Activated CD4-positive, alpha-beta T cell treated with anti-CD3 and anti-CD28 coated beads for 36 hours (primary cell): ENCODE measurements at places on chromosomes 11 and 22. TPM values are rescaled to one million over a fixed set of nuclear protein-coding genes. Genes with fewer than 3 reads are reported as not detected.

- H3K36me3 ChIP-seq = peaks cover 16% of the 10 kb centered on the region
- peaks cover 32% of the 10 kb centered on the region for H3K4me1 ChIP-seq
- H3K27me3 ChIP-seq = no peaks in the 10 kb centered on the region
- no peak overlapping the region for H3K4me3 ChIP-seq
These were observed 16.1 kb downstream of the RRAS2 start for GRCh38 chr11:14342906-14343305.

PATE2 gene
- total RNA-seq = 0.16 TPM

DNA sequence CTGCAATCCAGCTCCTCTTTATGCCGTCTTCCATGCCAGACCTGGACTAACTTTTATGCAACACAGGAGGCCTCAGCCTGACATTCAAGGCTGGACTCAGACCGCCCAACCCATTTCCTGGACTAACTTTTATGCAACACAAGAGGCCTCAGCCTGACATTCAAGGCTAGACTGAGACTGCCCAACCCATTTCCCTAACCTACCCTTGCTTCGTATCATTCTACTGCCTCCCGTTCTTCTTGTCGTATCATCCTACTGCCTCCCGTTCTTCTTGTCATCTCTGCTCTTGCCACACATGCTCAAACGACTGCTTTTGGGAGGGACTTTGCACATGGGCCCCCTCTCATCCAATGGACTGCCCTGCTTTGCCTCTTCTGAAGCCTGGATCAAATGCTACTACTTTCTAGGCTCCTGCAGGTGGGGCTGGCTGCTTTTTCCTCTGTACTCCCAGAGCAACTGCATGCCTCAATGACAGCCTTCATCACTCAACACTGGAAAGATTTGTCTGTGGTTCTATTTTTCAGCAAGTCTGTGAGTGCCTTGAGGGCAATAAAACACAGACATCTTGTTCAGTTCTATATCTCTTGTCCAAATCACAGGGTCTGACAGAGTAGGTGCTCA lies 7.8 kb downstream of the TBC1D10A start:
- H3K4me3 ChIP-seq = no peak overlapping the region
- no peak for DNase-seq
- H3K27me3 ChIP-seq = no peaks in the 10 kb centered on the region
- H3K27ac ChIP-seq = peak overlapping the region; percentile 58
- H3K36me3 ChIP-seq = peaks cover 29% of the 10 kb centered on the region
- peaks cover 87% of the 10 kb centered on the region for H3K4me1 ChIP-seq

- H3K4me1 ChIP-seq = peaks cover 5% of the 10 kb centered on the region
- H3K4me3 ChIP-seq = no peak overlapping the region
- H3K27me3 ChIP-seq = peaks cover 2% of the 10 kb centered on the region
- DNase-seq = no peak
- H3K27ac ChIP-seq = no peak overlapping the region
- no peaks in the 10 kb centered on the region for H3K36me3 ChIP-seq
These were observed 35.8 kb downstream of the INSC start for GRCh38 chr11:15150507-15150906.

- H3K36me3 ChIP-seq = no peaks in the 10 kb centered on the region
- H3K4me3 ChIP-seq = no peak overlapping the region
These were observed 314.6 kb downstream of the LARGE1 start for GRCh38 chr22:33605666-33606065.

DNA sequence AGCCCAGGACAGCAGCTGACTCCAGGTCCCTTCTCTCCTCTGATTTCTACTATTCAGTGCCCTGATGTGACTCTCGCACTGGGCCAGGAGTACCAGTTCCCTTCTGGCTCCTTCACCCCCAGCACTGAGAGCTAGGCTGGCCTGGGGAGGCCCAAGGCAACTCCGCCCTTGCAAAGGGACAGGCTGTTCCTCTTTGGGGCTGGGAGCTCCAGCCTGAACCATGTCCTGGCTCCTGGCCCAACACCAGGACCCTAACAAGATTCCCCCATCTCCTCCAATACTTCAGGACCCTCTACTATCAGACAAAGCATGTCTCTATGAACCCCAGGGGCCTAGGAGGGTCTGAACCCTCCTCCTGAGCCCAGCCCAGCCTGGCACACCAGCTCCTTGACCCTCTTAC lies 12.5 kb downstream of the CREB3L1 start:
- no peaks in the 10 kb centered on the region for H3K36me3 ChIP-seq
- H3K27me3 ChIP-seq = no peaks in the 10 kb centered on the region
- peaks cover under 1% of the 10 kb centered on the region for H3K4me1 ChIP-seq
- DNase-seq = no peak
- H3K27ac ChIP-seq = no peak overlapping the region

LZTR1 gene
- total RNA-seq = 31.9 TPM

C1QTNF4 gene
- total RNA-seq = 0.14 TPM

YPEL4 gene
- 0.47 TPM for total RNA-seq

GRCh38 chr22:21800552-21801303 lies 65.1 kb upstream of the YPEL1 start:
- DNase-seq = no peak
- peaks cover 5% of the 10 kb centered on the region for H3K4me1 ChIP-seq
- no peaks in the 10 kb centered on the region for H3K27me3 ChIP-seq

DDTL gene
- 2.3 TPM for total RNA-seq

FOXRED2 gene
- 15.7 TPM for total RNA-seq

- no peaks in the 10 kb centered on the region for H3K36me3 ChIP-seq
- no peaks in the 10 kb centered on the region for H3K27me3 ChIP-seq
- DNase-seq = no peak
- H3K4me3 ChIP-seq = peak overlapping the region; percentile 74
- H3K4me1 ChIP-seq = peaks cover 30% of the 10 kb centered on the region
These were observed 371 bp downstream of the SMCO4 start for GRCh38 chr11:93542811-93543229.

DNA sequence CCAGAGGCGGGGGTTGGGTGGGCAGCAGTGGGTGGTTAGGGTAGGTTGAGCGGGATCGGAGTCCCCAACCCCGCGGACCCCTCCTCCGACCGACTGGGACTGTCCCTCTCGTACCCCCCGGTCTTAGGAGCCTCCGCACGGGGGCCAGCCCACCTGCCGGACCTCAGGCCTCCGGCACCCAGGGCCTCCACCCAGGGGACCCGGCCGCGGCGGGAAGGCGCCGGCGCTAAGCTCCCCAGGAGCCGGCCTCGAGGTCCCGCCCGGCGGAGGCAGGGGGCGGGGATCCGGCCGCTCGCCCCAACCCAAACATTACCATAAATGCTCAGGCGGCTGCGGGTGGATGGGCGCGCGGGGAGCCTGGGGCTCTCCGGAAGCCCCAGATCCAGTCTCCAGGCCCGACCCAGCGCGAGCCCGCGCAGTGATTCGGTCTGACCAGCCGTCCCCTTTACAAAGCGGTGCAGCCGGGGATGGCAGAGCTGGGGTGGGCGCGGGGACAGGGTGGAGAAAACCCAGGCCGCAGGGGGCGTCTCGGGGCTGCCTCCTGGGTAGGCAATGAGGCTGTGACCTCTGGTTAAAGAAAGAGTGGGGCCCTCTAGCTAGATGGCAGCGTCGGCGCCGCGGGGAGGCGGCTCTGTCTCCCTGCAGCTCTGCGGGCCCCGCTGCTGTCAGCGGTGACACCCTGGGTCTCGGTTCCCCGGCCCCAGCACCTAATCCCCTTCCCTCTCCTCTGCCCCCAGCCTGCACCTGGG lies 4.0 kb upstream of the MCAM start:
- H3K27ac ChIP-seq = peak overlapping the region; percentile 74
- DNase-seq = peak; percentile 77
- peak overlapping the region; percentile 71 for H3K4me3 ChIP-seq
- peaks cover 27% of the 10 kb centered on the region for H3K4me1 ChIP-seq

GRCh38 chr11:32562839-32563599 lies 20.6 kb upstream of the EIF3M start:
- H3K4me1 ChIP-seq = peaks cover 11% of the 10 kb centered on the region
- H3K4me3 ChIP-seq = no peak overlapping the region
- H3K27me3 ChIP-seq = no peaks in the 10 kb centered on the region
- H3K27ac ChIP-seq = no peak overlapping the region

GRCh38 chr22:29715705-29716104 lies 4.1 kb upstream of the CABP7 start:
- no peaks in the 10 kb centered on the region for H3K36me3 ChIP-seq
- no peak overlapping the region for H3K27ac ChIP-seq
- H3K4me1 ChIP-seq = no peaks in the 10 kb centered on the region
- no peak overlapping the region for H3K4me3 ChIP-seq
- peaks cover 26% of the 10 kb centered on the region for H3K27me3 ChIP-seq
- DNase-seq = no peak

MIOX gene
- 0.44 TPM for total RNA-seq

SYT12 gene
- not detected for total RNA-seq

C11orf21 gene
- total RNA-seq = 6.7 TPM

DLG2 gene
- total RNA-seq = 1.7 TPM

IGLL1 gene
- not detected for total RNA-seq

DNA sequence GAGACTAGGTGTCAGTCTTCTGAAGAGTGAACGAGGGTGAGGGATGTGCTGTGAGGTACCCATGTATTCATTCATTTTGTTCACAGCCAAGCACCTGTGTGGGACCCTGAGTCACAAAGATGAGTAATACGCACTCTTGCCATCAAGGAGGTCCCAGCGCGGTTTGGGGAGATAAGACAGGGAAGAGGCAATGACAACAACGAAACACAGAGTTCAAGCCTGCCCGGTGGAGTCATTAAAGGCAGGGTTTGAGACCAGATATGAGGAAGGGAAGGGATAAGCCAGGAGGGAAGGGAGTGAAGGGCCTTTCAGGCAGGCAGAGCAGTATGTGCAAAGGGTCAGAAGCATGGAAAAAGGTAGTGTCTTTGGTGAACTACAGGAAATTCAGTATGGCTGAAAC lies 4.6 kb downstream of the DCHS1 start:
- peaks cover under 1% of the 10 kb centered on the region for H3K4me1 ChIP-seq
- peak; percentile 60 for DNase-seq
- no peaks in the 10 kb centered on the region for H3K36me3 ChIP-seq
- H3K4me3 ChIP-seq = no peak overlapping the region

GRCh38 chr22:20061481-20061861 lies 18.6 kb upstream of the DGCR8 start:
- peak overlapping the region; percentile 13 for H3K27ac ChIP-seq
- peaks cover 4% of the 10 kb centered on the region for H3K36me3 ChIP-seq
- no peaks in the 10 kb centered on the region for H3K4me1 ChIP-seq
- H3K27me3 ChIP-seq = no peaks in the 10 kb centered on the region
- DNase-seq = no peak

DNA sequence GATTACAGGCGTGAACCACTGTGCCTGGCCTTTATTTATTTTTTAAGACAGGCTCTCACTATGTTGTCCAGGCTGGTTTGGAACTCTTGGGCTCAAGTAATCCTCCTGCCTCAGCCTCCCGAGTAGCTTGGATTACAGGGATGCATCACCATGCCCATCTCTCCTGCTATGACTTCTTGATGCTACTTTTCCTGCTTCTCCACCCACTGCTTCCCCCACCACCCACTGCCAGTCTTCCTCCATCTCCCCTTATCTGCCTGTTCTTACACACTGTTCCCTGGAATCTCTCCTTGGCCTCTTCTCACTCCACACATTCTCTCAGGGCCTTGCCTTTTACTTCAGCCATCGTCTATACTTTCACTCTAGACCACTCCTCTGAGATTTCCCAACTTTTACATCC lies 17.3 kb upstream of the TPP1 start:
- H3K4me1 ChIP-seq = no peaks in the 10 kb centered on the region
- H3K36me3 ChIP-seq = no peaks in the 10 kb centered on the region
- no peak overlapping the region for H3K27ac ChIP-seq
- DNase-seq = no peak
- H3K27me3 ChIP-seq = no peaks in the 10 kb centered on the region

GRCh38 chr11:93840180-93840579 lies 10.2 kb downstream of the VSTM5 start:
- H3K27me3 ChIP-seq = no peaks in the 10 kb centered on the region
- no peaks in the 10 kb centered on the region for H3K4me1 ChIP-seq
- H3K27ac ChIP-seq = no peak overlapping the region

DNA sequence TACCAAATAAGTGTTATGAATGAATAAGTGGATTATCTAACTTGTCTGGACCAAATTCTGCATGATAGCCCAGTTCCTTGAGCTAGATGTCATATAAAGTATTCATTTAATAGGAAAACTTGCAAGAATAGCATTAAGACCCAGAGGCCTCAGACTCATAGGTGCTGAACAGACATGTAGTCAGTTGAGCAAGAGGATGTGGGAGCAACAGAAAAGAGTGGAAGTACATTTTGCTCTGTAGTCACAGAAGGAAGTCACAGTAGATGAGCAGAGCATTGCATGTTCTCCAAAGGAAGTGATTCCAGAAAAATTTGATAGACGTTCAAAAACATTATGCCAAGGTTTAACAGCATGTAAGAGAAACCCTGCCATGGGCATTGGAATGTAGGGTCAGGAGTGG lies 9.5 kb downstream of the HOATZ start:
- no peak overlapping the region for H3K27ac ChIP-seq
- no peaks in the 10 kb centered on the region for H3K36me3 ChIP-seq
- H3K27me3 ChIP-seq = peaks cover 5% of the 10 kb centered on the region
- no peak for DNase-seq

DNA sequence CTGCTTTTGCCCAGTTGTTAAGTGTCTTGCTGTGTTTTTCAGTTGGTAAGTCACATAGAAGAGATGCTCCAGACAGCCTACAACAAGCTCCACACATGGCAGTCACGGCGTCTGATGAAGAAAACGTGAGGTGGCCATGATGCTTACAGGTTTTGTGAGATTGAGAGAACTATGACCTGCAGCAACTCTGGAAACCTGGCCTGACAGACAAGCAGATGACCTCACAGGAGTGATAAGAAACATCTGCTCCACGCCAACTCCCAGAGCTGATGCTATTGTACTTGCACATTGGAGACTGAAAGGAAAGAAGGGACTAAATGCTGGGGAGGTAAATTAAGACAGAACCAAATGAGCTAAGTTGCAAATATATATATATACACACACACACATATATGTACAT lies 28.6 kb upstream of the LDHA start:
- H3K27me3 ChIP-seq = no peaks in the 10 kb centered on the region
- H3K27ac ChIP-seq = no peak overlapping the region

MPPED2 gene
- total RNA-seq = 0.30 TPM

- H3K27ac ChIP-seq = no peak overlapping the region
- H3K4me1 ChIP-seq = no peaks in the 10 kb centered on the region
- H3K4me3 ChIP-seq = no peak overlapping the region
- H3K36me3 ChIP-seq = no peaks in the 10 kb centered on the region
- DNase-seq = no peak
- H3K27me3 ChIP-seq = peaks cover 26% of the 10 kb centered on the region
These were observed 8.3 kb downstream of the KIRREL3 start for GRCh38 chr11:126992065-126992803.

- no peak for DNase-seq
- no peak overlapping the region for H3K4me3 ChIP-seq
- no peak overlapping the region for H3K27ac ChIP-seq
These were observed 747.0 kb upstream of the LUZP2 start for GRCh38 chr11:23749762-23750430.

DNA sequence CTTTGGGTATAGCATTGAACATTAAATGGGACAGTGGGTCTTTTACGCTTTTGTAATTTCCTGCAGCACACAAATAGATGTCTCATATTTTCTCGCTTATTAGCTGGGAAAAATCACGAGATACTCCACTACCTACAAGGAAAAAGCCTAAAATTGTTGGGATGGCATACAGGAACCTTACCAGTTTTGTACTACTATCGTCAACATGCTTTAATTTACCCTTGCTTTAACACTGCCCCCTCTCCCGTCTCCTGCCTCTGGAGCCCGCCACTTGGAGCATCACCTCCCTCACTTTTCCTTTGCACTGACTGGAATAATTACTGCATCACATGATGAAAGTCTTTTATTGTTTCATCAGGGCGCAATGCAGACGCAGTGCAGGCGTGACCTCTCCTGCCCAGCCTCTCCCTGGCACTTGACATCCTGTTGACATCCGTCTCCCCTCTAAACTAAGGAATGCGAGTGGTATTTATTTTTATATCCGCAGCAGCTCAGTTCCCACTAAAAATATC lies 1.0 kb upstream of the FNBP4 start:
- peaks cover 18% of the 10 kb centered on the region for H3K4me1 ChIP-seq
- peak overlapping the region; percentile 98 for H3K4me3 ChIP-seq
- H3K27me3 ChIP-seq = no peaks in the 10 kb centered on the region
- peaks cover 29% of the 10 kb centered on the region for H3K36me3 ChIP-seq
- peak overlapping the region; percentile 98 for H3K27ac ChIP-seq

KRTAP5-9 gene
- total RNA-seq = not detected
